ENCODE measurements at places on chromosomes 4 and X.

DNA sequence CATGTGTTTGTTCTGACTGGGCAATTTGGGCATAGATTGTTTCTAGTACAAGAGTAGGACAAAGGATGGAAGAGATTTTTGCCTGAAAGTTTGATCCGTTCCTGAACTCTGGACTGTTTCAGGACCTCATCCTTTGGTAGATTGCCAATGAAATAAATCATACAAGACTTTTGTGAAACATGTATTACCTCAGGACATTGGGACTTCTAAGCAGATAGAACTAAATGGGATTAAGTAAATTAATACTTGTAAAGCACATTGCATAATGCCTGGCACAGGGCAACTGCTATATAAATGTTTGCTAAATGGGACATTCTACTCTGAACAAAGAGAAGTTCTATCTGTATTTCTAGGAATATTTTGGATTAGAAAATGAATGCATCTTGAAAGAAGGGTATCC, 164.8 kb upstream of the RPS6KA3 start:
- no peak overlapping the region for H3K4me3 ChIP-seq
- no peak for DNase-seq
- no peaks in the 10 kb centered on the region for H3K36me3 ChIP-seq
- no peaks in the 10 kb centered on the region for H3K4me1 ChIP-seq
- H3K27me3 ChIP-seq, result no peaks in the 10 kb centered on the region

- H3K27ac ChIP-seq, result no peak overlapping the region
- H3K36me3 ChIP-seq, result no peaks in the 10 kb centered on the region
These were observed 2.6 kb downstream of the MCUB start for GRCh38 chr4:109562457-109563239.

DNA sequence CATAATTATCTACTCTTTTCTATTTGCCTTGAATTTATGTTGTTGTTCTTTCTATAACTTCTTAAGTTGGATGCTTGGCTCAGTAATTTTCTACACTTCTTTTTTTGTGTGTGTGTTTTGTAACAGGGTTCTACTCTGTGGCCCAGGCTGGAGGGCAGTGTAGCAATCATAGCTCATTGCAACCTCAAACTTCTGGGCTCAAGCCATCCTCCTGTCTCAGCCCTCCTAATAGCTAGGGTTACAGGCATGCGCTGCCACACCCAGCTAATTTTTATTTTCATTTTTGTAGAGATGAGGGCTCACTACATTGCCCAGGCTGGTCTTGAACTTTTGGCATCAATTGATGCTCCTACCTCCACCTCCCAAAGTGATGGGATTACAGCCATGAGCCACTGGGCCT, 20.7 kb upstream of the UCHL1 start:
- DNase-seq, result no peak
- H3K4me3 ChIP-seq, result no peak overlapping the region
- H3K4me1 ChIP-seq, result no peaks in the 10 kb centered on the region
- H3K36me3 ChIP-seq, result no peaks in the 10 kb centered on the region
- H3K27ac ChIP-seq, result no peak overlapping the region

GRCh38 chrX:139563251-139563650, 32.7 kb downstream of the F9 start:
- no peaks in the 10 kb centered on the region for H3K4me1 ChIP-seq
- no peak for DNase-seq
- H3K36me3 ChIP-seq, result no peaks in the 10 kb centered on the region

GRCh38 chr4:41028392-41029076, 185.8 kb downstream of the APBB2 start:
- no peaks in the 10 kb centered on the region for H3K27me3 ChIP-seq
- DNase-seq, result no peak
- no peaks in the 10 kb centered on the region for H3K36me3 ChIP-seq
- H3K27ac ChIP-seq, result no peak overlapping the region
- no peaks in the 10 kb centered on the region for H3K4me1 ChIP-seq

DNA sequence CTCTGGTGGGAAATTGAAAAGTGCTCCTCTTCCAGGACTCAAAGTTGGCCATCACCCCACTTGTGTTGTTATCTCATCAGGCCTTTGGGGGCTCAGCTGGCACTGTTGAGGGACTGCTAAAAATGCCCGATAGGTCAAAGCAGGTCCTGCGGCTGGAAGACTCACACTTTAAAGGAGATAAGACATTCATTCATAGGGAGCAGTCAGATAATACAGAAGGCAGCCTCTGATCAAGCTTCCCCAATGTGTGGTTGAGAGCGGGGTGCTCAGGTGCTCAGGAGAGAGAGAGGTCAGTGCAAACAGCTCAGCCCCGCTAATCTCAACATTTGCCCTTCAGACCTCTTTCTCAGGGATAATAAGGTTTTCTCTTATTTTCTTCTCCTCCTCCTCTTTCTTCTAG, 70.3 kb downstream of the TMEM154 start:
- H3K27me3 ChIP-seq, result no peaks in the 10 kb centered on the region
- H3K27ac ChIP-seq, result no peak overlapping the region
- H3K4me1 ChIP-seq, result no peaks in the 10 kb centered on the region
